ENCODE measurements at places on chromosomes 6 and 20.

DNA sequence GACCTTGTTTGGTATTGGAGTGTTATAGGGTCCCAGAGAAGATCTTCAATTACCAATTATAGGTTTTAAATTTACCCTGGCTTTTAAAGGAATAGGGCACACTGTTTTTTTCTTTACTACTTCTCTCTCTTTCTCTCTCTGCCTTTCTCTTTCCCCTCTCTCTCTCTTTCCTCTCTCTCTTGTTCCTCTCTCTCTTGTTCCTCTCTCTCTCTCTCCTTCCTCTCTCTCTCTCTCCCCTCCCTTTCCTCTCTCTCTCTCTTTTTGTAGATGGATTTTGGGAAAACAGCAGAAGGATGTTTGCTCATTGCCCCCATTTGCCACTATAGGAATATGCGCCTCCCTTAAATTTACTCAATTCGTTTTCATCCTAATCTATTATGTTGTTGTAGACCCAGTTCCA, 45.2 kb downstream of the TBX18 start:
- no peak for DNase-seq

DNA sequence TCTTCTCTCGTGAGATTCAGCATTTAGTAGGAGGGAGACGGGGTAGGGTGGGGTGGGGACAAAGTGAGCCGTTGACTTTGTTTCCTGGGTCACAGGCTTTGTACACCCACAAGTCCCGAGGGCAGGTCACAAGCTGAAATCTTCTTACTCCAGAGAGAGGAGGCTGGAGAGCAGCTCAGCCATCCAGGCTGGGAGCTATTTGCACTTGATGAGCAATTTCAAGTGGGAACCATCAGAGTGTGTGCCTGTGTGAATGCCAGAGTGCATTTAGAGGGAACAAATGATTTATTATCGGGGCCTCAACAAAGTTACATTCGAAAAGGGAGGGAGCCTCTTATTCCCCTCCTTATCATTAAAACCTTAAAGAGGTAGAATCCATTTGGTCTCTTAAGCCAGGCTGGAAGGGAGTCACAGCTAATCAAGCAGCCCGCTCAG, 155.7 kb upstream of the JARID2 start:
- DNase-seq, result no peak

DNA sequence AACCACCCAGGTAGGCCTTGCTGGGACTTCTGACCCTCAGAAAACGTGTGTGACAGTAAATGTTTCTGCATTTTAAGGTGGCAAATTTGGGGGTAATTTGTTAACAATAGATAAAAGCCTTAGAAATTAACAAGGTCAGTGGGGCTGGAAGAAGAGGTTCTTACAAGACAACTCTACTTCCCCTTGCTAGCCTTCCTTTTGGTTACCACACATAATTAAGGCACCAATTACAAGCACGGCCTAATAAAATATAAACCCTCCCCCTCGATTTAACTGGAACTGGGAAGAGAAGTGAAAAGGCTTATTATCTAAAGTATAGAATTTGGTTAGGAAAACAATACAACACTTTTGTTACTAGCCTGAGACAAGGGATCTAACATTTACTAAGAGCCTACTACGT, 38.8 kb downstream of the ELOVL5 start:
- no peak for DNase-seq

DNA sequence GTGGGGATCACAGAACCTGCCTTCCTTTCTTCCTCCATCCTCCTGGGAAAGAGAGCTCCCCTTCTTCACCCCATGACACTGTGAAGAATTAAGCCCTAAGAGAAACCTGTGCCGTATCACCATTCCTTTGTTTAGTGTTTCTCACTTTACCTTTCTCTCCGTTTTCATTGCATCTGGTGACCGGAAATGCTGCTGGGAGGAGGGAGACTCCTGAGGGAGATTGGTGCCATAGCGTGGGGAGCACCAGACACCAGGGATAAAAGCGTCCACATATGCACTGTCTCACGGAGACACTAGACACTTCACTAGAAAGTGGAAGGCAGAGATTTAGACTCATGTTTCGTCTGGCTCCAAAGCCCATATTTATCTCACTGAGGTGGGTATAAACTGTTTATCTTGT, 15.5 kb upstream of the ULBP3 start:
- DNase-seq, result no peak

- DNase-seq, result no peak
These were observed 20.4 kb downstream of the SIRPD start for GRCh38 chr20:1536893-1537730.

GRCh38 chr6:100099189-100100074, 105.4 kb upstream of the MCHR2 start:
- no peak for DNase-seq

DNA sequence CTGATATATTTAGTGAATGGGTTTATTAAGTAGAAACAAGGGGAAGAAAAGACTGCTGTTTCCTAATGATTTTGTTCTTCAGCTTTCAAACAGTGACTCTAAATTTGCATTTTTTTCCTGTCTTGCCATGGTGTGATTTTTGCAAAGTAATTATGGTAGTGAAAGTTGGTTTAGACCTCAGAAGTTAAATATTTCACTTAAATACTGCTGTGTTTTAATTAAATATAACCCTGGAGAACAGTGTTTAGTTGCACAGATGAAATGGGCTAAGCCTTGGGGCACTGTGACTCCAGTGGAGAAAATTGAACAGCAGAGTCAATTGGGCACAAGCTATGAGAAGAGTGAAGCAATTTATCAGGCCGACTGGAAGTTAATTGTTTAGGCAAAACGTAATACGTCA, 111.1 kb upstream of the MCHR2 start:
- DNase-seq, result no peak

DNA sequence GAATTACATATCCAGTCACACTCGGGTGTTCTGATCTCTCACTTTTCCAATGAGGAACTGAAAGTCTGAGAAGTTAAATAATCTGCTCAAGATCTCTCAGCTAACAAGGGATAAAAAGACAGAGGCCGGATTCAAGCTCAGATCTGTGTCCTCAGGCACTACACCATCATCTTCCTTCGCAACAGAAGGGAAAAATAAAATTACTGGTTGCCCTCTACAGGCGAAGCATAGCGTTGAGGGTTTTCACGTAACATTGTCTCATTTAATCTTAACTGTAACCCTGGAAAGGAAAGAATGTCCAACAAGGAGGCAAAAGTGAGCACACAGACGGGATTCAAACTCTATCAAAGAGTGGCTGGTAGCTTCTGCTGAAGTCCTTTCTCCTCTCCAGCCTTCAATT, 67.8 kb upstream of the ANKEF1 start:
- DNase-seq, result no peak

GRCh38 chr6:145704143-145704781, 31.1 kb downstream of the EPM2A start:
- no peak for DNase-seq

DNA sequence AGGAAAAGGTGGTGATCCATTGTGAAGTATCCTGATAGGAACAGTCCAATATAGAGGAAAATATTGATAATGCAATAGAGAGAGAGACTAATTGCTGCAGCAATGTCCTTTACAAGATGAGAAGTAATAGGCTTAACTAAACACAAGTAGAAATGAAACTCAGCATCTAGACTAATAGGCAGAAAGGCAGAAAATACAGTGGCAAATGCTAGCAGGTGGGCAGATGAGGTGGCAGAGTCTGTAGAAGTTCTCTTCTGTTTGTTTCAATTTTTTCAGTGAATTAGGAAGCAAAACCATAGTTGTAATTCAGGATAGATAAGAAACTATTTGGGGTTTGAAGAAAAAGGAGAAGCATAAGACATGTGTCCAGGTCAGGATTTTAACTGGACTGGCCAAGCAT, 236.7 kb upstream of the HS3ST5 start:
- no peak for DNase-seq

DNA sequence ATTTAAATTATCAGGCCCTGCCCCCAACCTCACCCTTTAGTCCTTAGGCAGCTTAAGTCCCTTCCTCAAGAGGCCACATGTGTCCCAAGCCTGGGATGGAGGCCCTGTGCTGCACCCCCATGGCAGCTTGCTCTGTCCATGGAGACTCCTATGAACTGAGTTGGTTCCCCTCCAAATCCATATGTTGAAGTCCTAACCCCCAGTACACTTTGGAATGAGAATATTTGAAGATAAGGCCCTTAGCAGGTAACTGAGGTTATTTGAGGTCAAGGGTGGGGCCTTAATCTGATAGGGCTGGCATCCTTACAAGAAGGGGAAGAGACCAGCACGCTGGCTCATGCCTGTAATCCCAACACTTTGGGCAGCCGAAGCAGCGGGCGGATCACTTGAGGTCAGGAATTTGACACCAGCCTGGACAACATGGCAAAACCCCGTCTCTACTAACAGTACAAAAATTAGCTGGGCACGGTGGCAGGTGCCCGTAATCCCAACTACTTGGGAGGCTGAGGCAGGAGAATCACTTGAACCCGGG, 6.7 kb upstream of the BEND3 start:
- DNase-seq, result no peak

DNA sequence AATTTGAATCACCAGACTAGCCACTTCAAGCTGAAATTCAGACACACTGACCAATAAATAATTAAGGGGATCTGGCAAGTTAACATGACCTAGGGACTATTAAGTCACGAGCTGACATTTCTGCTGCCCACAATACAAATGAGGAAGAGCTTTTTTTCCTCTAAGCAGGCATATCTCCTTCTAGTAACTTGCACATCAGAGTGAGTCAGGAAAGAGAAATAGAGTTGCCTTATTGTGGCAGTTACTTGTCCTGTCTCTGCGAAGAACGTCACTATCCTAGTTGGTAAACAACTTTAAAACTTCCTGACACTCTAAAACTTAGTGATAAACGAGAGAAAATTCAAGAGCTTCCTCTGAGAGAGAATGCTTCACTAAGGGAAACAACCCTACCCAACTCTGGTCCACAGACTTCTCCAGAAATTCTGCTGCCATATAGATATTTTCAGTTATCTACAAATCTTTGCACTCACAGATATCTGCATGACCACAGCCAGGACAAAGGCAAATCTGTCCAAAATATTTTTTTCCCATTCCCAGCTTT, 4.2 kb downstream of the PLA2G7 start:
- no peak for DNase-seq

GRCh38 chr6:104679971-104680370, 179.7 kb downstream of the HACE1 start:
- no peak for DNase-seq

- no peak for DNase-seq
These were observed 12.0 kb upstream of the BPI start for GRCh38 chr20:38291966-38292365.

GRCh38 chr6:43799551-43800297, 29.7 kb downstream of the VEGFA start:
- no peak for DNase-seq

GRCh38 chr20:52619101-52619500, 353.1 kb upstream of the TSHZ2 start:
- no peak for DNase-seq

DNA sequence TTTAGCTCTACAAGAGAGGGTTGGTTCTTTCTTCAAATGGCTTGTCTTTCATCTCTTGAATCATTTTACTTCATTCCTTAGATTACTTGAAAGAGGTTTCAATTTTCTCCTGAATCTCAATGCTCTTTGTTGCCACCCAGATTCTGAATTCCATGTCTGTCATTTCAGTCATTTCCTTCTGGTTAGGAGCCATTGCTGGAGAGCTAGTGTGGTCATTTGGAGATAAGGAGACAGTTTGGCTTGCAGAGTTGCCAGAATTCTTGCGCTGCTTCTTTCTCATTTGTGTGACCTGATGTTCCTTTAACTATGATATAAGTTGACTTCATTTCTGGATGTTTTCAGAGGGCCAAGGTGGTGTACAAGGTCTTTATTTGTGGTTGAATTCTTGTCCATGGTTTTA, 157.8 kb downstream of the SLC22A3 start:
- no peak for DNase-seq

DNA sequence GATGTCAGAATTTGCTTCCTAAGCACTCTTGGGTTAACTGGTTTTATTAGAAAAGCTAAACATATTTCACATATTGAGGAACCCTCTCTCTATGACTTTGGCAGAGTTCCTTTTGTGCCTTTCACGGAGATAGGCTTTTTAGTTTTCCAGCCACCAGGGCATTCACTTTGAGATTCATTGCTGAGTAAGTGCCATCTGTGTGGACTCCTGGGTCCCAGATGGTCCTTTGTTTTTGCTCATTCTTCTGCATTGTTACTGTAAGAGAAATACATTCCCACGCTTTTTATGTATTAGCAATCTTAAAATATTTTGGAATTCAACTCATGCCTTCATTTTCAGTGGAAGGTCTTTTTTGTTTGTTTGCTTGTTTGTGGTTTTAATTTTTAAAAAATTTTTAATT, 76.3 kb upstream of the PHACTR2 start:
- no peak for DNase-seq

DNA sequence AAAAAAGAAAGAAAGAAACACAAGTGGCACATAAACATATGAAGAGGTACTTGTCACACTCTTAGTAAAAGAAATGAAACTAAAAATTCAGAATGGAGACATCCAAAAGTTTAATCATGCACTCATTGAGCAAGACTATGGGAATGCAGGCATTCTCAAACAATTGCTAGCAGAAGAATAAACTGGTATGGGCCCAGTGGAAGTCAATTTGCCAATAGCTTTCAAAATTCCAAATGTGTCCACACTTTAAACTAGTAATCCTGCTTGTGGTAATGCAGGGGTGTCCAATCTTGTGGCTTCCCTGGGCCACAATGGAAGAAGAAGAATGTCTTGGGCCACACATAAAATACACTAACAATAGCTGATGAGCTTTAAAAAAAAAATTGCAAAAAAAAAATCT, 97.4 kb downstream of the EPB41L2 start:
- DNase-seq, result no peak

- peak; percentile 12 for DNase-seq
These were observed 2.2 kb downstream of the NOL4L start for GRCh38 chr20:32582659-32583580.

GRCh38 chr6:53168516-53169267, 20.1 kb upstream of the GCM1 start:
- no peak for DNase-seq

DNA sequence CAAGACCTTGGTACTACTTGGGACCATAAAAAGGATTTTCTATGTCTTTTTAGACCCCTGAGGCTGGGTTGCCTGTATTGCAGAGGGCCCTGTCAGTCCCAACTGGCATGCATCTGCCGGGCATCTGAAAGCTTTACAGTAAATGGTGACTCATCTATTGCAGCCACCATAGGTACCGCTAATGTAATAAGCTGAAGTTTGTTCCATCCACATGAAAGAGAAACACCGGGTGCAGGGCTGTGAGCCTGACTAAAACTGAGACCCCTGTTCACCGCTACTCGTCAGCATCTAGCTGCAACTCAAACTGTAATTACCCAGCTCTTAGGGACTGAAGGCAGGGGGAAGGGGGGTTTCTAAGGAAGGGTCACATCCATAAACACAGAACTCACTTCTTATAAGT, 49.5 kb downstream of the TRERF1 start:
- no peak for DNase-seq

Measured in activated effector memory CD4-positive, alpha-beta T cell treated with Interleukin-2 at 50 U/mL for 16 hours (primary cell).